ENCODE measurements at places on chromosomes 3 and 15. TPM values are rescaled to one million over a fixed set of nuclear protein-coding genes. Genes with fewer than 3 reads are reported as not detected.

DNA sequence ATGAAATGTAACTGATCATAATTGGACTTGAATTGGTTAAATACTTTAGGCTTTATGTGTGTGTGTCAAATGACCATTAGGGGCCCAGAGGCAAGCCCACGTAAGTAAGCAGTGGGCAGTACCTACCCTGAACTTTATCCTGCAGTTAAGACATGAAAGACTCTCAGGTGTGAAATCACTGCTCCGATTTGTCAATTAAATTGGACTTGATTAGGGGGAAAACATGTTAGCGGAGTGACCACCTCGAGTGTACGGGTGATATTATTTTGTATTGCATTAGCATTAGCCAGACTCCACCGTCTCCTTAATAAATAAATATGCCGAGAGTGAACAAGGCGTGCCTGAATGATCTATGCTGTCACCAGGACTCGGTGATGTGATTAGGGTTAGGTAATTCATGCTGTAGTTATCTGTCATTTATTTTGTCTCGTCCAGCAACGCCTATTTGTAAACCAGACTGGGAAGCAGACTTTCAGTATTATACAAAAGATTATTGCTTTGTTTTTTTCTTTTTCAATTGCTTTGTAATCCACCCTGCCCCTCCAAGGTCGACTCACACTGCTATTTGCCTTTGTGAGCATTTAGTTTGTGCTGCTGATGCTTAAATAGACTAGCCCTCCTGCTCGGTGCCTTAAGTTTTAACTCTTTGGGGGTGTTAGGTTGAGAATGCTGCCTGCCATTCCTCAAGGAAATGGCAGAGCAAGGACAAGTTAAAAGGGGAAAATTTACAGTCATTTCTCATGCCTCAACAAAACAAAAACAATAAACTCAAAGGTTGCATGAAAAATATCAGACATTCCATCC lies 1.8 kb downstream of the RBMS3 start:
- no peak for DNase-seq

GRCh38 chr15:63698692-63699091 lies 101.5 kb downstream of the FBXL22 start:
- DNase-seq, result no peak

The GATA2 gene
- total RNA-seq, result 8.0 TPM

- no peak for DNase-seq
These were observed 479.4 kb downstream of the ERC2 start for GRCh38 chr3:55988905-55989304.

DNA sequence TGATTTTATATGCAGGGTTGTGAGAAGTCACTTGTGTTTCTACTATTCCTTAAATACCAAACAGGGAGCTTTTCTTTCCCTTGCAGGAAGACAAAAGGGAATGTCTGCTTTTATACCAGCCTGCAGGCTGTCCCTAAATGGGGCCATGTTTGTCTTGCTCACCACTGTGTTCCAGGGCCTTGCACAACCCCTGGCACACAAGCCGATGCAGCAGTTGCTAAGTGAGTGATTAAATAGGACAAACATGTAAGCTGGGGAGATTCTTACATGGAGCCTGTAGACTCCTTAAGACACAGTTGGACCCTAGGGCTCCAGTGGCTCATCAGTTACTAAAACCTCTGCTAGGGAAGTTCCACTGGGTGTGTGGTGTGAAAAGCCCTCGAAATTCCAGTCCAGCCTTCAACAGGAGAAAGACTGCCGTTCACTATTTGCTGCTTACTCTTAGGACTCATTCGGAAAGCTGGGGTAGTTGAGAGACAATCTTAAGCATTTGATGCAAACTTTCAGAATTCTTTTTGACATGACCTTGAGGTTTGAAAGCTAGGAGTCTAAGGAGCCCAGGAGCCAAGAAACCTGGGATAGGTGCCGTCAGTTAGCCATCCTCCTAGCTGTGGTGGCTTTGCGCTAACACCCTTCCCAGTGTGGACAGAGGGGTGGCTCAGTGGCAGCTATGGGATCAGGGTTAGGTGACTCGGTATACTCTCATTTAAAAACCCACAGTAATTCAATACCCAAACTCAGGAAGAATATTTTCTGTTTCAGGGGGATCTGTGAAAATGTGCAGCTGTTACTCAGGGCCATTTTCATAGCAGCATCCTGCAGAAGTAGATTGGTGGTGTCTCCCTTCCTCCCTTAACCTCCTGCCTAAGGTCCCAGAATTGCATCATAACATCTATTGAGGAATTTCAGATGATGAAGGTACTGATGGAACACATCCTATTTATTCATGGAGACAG lies 39.1 kb downstream of the SYNM start:
- peak; percentile 79 for DNase-seq

The ADGRG7 gene
- not detected for total RNA-seq

The ECE2 gene
- not detected for total RNA-seq

Data from left ventricle myocardium superior (tissue), 1 donor.